ENCODE measurements at places on chromosomes 2 and 18.

GRCh38 chr2:6970976-6971480 is 53.8 kb downstream of the RNF144A start:
- DNase-seq: no peak

GRCh38 chr2:149595056-149595963 is 7.7 kb upstream of the MMADHC start:
- DNase-seq: no peak

DNA sequence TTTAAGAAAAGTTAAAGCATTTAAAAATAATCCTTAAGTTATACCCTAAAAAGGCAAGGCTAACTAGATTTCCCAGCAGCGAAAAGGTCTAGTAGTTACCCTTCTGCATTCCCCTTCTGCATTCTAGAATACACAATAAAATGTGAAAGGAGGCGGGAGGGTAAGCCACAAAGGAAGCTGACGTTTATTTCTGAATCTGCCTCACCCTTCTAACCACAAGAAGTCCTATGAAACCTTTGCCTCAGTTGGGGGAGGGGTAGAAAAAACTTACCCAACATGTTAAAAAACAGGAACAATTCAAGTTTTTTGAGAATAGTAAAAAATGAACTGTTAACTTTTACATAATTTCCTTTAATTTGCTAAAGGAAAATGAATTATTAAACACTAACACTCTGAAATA is 11.3 kb downstream of the STK17B start:
- no peak for DNase-seq

DNA sequence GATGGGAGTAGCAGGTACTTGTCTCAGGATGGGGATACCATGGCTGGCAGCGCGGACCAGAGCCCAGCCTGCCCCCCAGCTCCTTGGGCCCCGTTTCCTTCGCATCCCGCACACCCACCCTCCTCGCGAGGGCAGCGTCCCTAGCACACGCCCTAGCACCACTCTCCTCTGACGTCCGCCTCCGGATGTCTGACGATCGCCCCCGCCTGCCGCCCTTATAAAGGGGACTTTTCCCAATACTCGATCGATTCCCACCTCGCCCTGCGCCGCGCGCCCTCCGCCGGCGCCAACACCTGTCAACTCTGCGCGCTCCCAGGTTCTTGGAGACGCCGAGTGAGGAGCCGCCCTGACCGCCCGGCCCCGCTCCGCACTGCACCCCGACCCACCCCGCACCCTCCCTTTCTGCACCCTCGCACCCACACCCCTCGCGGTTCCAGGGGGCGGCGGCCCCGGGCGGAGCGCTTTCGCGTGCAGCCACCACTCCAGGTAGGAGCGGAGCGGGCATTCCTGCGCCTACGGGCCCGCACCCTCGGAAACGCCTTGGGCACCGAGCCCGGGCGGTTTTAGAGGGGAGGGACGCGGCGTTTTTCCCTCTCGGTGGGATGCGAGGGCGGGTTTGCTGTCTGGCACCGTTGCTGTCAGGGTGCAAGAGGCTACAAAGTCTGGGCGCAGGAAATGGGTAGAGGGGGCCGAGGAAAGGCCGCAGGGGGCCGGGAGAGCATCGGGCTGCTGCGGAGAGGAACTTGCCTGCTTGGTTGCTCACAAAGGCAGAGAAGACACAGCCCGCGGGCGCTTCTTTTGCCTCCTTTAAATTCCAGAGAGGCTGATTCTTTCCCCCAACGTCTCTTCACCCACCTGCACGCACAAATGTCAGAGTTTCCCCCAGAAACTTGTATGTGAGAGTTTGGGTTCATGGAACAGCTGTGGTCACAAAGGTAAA is at the start of gene SLC5A7:
SLC5A7 (plus strand) TSS at position 247 of the 940 bp plus-strand sequence. CDS start 1,632 bp downstream, outside the sequence.
- DNase-seq: no peak

DNA sequence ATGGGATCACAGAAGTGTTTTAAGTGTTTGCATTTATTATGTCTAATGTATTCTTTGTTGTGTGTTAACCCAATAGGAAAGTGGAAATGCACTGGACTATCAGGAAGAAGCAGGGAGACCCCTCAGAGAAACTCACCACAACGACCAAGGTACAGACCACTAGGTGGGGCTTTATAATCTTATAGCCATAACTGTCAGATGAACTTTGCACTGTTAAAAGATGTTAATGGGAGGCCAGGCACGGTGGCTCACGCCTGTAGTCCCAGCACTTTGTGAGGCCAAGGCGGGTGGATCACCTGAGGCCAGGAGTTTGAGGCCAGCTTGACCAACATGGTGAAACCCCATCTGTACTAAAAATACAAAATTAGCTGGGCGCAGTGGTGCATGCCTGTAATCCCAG is 73.2 kb downstream of the SUMO1 start:
- no peak for DNase-seq

GRCh38 chr2:105873721-105874120 is 129.0 kb downstream of the NCK2 start:
- peak; percentile 90 for DNase-seq

- DNase-seq: no peak
Observed at GRCh38 chr2:181892799-181893435, 1.4 kb downstream of the ITPRID2 start.

DNA sequence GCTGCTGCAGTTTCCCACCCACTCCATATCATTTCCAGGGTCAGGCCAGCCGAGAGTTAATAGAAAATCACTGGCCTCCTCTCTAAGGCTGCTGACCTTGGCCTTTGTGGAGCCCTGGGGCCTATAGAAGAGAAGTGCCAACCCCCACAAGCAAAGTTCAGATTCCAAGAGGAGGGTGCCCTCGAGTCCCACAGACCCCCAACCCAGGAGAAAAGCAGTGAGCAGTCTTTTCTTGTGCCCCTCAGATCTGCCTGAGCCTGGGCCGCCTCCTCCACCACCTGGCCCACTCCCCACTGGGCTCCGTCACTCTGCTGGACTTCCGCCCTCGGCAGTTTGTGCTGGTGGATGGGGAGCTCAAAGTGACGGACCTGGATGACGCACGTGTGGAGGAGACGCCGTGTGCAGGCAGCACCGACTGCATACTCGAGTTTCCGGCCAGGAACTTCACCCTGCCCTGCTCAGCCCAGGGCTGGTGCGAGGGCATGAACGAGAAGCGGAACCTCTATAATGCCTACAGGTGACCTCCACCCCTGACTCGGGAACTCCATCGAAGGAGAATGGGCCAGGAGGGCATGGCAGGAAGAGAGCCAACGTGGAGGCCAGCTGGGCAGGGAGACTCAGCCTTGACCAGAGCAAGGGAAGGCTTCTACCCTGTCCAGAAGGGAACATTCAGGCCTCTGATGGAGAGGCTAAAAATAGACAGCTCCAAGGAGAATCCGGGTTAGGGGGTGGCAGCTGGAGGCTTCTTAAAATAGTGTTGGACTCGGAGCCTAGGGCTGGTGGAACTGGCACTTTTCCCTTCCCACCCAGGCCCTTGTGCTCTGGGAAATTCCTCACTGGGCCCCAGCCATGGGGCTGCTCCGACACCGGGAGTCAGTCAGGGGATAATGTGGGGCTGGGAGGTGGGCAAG is 6.2 kb downstream of the PKDCC start:
- no peak for DNase-seq

- no peak for DNase-seq
Observed at GRCh38 chr2:74555610-74556103, 1.1 kb downstream of the DOK1 start.

- DNase-seq: no peak
Observed at GRCh38 chr2:156397229-156397628, 39.0 kb upstream of the GPD2 start.

- DNase-seq: no peak
Observed at GRCh38 chr18:11178951-11179549, 29.7 kb upstream of the PIEZO2 start.

GRCh38 chr2:239184968-239185903 is 215.6 kb downstream of the HDAC4 start:
- DNase-seq: no peak

DNA sequence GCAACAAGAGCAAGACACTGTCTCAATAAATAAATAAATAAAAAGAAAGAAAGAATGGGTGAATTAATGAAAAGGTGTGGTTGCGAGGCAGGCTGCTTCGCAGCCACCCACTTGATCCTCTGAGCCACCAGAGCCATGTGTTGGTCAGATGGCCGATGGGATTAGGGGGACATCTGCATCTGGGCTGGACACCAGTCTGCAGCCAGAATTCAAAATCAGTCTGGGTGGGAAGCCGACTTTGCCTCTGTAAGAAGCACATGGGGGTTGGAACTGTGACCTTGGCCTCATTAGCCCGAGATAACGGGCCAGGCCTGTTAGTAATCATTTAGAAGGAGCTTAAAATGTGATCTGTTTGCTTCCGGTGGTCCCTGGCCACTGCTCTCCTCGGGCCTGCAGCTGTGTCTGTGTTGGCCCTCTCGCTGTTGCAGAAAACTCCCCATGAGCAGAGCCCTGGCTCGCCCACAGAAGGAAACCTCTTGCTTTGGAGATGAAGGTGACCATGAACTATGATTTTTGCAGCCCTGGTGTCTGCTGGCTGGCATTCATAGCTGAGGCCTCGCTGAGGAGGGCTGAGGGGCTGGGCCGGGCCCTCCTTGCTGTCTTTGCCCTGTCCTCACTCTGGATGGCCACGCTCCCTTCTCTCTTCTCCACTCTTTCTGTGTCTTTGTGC is 94.4 kb downstream of the DYSF start:
- DNase-seq: no peak

GRCh38 chr2:68747413-68747812 is 12.8 kb downstream of the ARHGAP25 start:
- no peak for DNase-seq
